ENCODE measurements at places on chromosomes 2 and 18. TPM values are rescaled to one million over a fixed set of nuclear protein-coding genes. Genes with fewer than 3 reads are reported as not detected.
A peak's percentile ranks its signal among the peaks of the same experiment; 100 is the strongest.

- DNase-seq = no peak
- H3K36me3 ChIP-seq = no peaks in the 10 kb centered on the region
- H3K4me3 ChIP-seq = no peak overlapping the region
- H3K27me3 ChIP-seq = no peaks in the 10 kb centered on the region
- no peak overlapping the region for H3K27ac ChIP-seq
These were observed 555.2 kb downstream of the DCDC2C start for GRCh38 chr2:4258563-4258962.

- peaks cover 21% of the 10 kb centered on the region for H3K4me1 ChIP-seq
- no peak overlapping the region for H3K4me3 ChIP-seq
- peak overlapping the region; percentile 79 for H3K27ac ChIP-seq
These were observed 471.9 kb upstream of the TNP1 start for GRCh38 chr2:217331523-217332416.

DNA sequence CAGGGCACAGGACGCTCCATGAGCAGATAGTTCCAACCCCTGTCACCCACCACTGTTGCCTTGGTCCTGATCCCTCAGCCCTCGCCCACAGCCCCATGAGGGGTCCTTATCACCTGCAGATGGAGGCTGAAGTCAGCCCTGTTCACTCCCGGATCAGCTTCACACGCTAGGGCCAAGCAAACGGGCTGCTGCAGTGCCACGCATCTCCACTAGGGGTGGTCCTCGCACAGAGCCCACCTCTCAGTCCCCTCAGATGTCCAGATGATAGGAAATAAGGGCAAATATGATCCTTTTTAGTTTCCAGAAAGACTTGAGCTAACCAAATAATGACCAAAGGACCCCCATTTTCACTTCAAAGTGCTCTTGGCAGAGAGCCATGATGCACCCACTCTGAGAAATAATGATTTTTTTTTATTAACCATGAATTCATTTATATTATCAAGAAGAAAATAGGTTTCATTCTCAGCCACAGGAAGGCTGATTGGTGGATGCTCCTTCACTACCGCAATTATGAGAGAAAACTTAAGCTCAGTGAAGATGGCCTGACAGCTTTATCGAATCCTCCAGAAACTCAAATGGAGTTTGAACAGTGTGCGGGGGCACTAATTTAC, 71.9 kb upstream of the KLHL29 start:
- no peak overlapping the region for H3K4me3 ChIP-seq
- no peak overlapping the region for H3K27ac ChIP-seq
- DNase-seq = peak; percentile 34
- H3K27me3 ChIP-seq = peaks cover 8% of the 10 kb centered on the region
- no peaks in the 10 kb centered on the region for H3K4me1 ChIP-seq

DNA sequence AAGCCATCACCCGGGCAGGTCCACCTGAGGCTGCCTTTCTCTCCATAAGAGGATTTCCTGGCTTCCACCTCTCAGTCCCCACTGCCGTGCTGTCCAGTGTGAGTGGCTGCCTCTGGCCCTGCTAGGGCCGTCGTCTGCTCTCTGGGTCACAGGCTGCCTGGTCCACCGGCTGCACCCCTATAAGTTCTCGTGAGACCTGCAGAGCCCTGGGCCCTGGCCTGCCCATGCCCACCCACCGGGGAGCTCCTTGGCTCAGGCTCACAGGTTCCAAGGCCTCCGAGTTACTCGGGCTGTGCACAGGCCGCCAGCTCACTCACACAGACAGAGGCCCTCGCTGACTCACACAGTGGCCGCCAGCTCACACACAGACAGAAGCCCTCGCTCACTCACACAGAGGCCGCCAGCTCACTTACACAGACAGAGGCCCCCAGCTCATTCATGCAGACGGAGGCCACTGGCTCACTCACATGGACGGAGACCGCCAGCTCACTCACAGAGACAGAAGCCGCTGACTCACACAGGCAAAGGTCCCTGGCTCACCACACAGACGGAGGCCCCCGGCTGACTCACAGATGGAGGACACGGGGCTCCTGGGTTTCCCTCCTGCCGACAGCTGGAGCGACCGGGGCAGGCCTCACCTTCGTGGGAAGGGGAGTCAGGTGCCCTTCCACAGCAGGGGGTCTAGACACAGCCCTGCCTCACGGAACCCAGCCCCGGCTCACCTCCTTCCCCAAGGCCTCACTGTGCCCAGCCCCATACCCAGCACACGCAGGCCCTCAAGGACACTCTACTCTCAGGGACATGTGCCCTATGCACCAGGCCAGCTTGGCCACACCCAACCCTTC, 334.1 kb upstream of the MYT1L start:
- H3K27me3 ChIP-seq = no peaks in the 10 kb centered on the region
- no peak overlapping the region for H3K27ac ChIP-seq
- no peaks in the 10 kb centered on the region for H3K4me1 ChIP-seq
- DNase-seq = peak; percentile 3
- no peaks in the 10 kb centered on the region for H3K36me3 ChIP-seq
- no peak overlapping the region for H3K4me3 ChIP-seq

DNA sequence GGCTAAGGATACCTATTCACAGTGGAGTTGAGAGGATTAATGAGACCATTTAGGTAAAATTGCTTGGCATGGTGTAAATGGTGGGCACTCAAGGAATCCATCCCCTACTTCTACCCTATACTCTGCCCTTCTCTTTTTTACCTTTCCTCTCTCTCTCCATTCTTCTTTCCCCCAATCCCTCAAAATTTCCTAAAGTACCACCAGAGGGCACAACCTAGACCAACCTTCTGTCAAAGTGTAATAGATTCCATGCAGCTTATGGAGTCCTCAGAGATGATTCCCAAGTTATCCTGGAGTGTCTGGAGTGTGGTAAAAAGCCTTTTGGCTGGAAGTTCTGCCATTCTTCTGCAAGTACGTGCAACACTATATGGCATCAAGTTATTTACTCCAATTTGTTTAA, 33.0 kb upstream of the CCDC195 start:
- H3K27me3 ChIP-seq = no peaks in the 10 kb centered on the region
- peaks cover 8% of the 10 kb centered on the region for H3K4me1 ChIP-seq
- H3K27ac ChIP-seq = no peak overlapping the region
- H3K4me3 ChIP-seq = no peak overlapping the region
- DNase-seq = peak; percentile 20

DNA sequence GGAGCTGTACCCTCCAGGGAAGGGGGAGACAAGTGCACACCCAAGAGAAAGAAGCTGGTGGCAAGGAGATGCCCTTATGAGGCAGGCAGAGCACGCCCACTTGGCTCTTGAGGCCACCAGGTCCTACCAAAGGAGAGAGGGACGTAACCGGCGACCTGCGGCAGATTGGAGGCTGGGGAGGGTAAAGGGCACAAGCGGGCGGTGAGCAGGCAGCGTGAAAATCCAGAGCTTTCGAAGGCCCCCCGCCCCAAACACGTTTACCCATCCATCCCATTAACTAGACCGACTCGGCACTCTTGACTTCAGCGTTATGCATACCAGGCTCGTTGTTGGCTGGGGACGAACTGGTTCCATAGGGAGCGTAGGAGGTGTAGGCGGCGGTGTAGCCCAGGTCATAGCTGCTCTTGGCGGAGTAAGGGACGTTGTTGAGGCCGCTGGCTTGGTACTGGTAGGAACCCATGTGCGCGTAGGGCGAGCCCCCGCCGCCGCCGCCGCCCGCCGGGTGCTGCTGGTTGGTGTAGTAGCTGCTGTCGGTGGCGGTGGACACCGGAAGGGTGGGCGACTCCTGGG, 794 bp downstream of the DLX2 start:
- H3K36me3 ChIP-seq = no peaks in the 10 kb centered on the region
- peak overlapping the region; percentile 37 for H3K4me3 ChIP-seq
- H3K27ac ChIP-seq = no peak overlapping the region
- H3K4me1 ChIP-seq = peaks cover 24% of the 10 kb centered on the region
- H3K27me3 ChIP-seq = peaks cover 99% of the 10 kb centered on the region

GRCh38 chr2:197926673-197927072, 122.3 kb downstream of the PLCL1 start:
- H3K4me3 ChIP-seq = no peak overlapping the region
- H3K36me3 ChIP-seq = no peaks in the 10 kb centered on the region
- H3K4me1 ChIP-seq = peaks cover 11% of the 10 kb centered on the region
- H3K27me3 ChIP-seq = peaks cover 17% of the 10 kb centered on the region
- DNase-seq = no peak

DNA sequence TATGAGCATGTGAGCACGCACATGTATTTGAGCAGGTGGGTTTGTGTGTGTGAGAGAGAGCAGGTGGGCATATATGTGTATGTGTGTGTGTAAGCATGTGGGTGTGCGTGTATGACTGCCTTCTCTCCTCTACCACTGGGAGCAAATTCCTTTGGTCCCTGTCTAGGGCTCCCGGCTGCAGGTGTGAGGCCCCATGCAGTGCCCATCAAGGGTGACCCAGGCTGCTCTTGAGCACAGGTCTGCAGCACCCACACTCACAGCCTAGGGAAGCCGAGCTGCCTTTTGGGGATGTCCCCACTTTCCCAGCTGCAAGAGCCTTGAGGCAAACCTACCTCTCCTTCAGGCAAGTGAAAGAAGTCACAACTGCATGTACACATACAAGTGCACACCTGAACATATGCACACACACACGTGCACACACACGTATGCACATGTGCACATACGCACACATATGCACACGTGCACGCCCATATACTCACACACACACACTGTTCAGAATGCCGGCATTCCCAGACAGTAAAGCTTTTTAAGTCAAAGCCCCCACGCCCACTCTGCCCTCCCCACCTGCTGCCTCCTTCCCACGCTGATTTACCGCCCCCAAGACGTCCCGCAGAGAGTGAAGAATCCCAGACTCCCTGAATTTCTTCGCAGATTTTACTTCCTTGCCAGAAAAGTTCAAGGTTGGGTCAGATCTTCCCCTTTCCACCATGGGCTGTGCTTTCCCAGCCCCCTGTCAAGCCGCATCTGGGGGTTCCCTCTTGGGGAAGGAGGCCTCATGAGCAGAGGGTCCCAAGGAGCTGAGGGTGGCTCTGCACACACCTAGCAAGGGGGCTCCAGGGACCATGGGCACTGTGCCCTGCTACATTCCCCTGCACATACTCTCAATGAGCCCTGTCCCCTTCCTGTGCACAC, 170.6 kb downstream of the TWIST2 start:
- no peaks in the 10 kb centered on the region for H3K27me3 ChIP-seq
- no peak for DNase-seq
- H3K4me3 ChIP-seq = no peak overlapping the region
- H3K36me3 ChIP-seq = no peaks in the 10 kb centered on the region
- no peak overlapping the region for H3K27ac ChIP-seq
- no peaks in the 10 kb centered on the region for H3K4me1 ChIP-seq

GRCh38 chr18:955384-956066, 50.9 kb downstream of the ADCYAP1 start:
- H3K4me3 ChIP-seq = no peak overlapping the region
- H3K27me3 ChIP-seq = no peaks in the 10 kb centered on the region
- DNase-seq = no peak
- no peaks in the 10 kb centered on the region for H3K36me3 ChIP-seq
- no peaks in the 10 kb centered on the region for H3K4me1 ChIP-seq

DNA sequence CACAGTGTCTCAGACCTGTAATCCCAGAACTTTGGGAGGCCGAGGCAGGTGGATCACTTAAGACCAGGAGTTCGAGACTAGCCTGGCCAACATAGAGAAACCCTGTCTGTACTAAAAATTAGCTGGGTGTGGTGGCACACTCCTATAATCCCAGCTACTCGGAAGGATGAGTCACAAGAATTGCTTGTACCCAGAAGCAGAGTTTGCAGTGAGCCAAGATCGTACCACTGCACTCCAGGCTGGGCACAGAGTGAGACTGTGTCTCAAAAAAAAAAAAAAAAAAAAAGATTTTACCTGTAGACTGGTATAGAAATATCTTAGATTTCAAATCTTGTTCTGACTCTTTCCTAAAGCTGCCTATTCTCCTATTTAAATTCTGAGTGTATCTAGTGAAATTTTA, 7.2 kb upstream of the KLHL29 start:
- no peak overlapping the region for H3K27ac ChIP-seq
- H3K4me3 ChIP-seq = no peak overlapping the region
- DNase-seq = no peak

DNA sequence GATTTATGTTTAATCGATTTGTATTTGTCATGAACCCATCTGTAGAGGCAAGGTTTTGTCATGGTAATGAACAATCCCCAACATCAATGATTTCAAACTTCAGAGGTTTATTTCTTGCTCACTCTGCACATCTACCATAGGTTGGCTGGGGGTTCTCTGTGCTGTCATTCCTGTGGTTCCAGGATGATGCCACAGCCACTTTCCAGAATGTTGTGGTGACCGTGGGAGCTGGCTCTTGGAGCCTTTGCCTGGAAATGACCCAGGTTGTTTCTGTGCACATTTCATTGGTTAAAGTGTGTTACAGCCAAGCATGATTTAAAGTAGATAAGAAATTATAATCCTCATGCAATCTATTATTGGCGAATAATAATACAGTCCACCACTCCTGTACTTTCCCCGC, 28.2 kb upstream of the EPAS1 start:
- DNase-seq = no peak
- no peak overlapping the region for H3K27ac ChIP-seq
- H3K4me1 ChIP-seq = no peaks in the 10 kb centered on the region
- no peak overlapping the region for H3K4me3 ChIP-seq
- H3K27me3 ChIP-seq = no peaks in the 10 kb centered on the region
- no peaks in the 10 kb centered on the region for H3K36me3 ChIP-seq

GRCh38 chr18:48320639-48320945, 88.6 kb downstream of the ZBTB7C start:
- H3K27me3 ChIP-seq = no peaks in the 10 kb centered on the region
- no peak for DNase-seq
- H3K36me3 ChIP-seq = no peaks in the 10 kb centered on the region
- H3K4me3 ChIP-seq = no peak overlapping the region

GRCh38 chr2:215870986-215871385, 142.4 kb downstream of the MREG start:
- DNase-seq = no peak
- H3K27me3 ChIP-seq = no peaks in the 10 kb centered on the region
- no peak overlapping the region for H3K27ac ChIP-seq
- no peaks in the 10 kb centered on the region for H3K4me1 ChIP-seq
- no peaks in the 10 kb centered on the region for H3K36me3 ChIP-seq

- DNase-seq = peak; percentile 15
- H3K36me3 ChIP-seq = no peaks in the 10 kb centered on the region
- no peak overlapping the region for H3K4me3 ChIP-seq
- H3K27ac ChIP-seq = no peak overlapping the region
- H3K27me3 ChIP-seq = no peaks in the 10 kb centered on the region
These were observed 11.9 kb upstream of the IGFBP2 start for GRCh38 chr2:216621292-216621691.

- no peak overlapping the region for H3K27ac ChIP-seq
- no peak for DNase-seq
- no peak overlapping the region for H3K4me3 ChIP-seq
- no peaks in the 10 kb centered on the region for H3K4me1 ChIP-seq
- H3K36me3 ChIP-seq = peaks cover 11% of the 10 kb centered on the region
These were observed 106.4 kb downstream of the ZAP70 start for GRCh38 chr2:97819754-97820153.

The SERPINB10 gene
- not detected for total RNA-seq

The DSG4 gene
- not detected for total RNA-seq

The ASXL3 gene
- 8.0 TPM for total RNA-seq

The TEKT4 gene
- not detected for total RNA-seq

The G6PC2 gene
- not detected for total RNA-seq

The SCN1A gene
- total RNA-seq = under 0.01 TPM

The RAPGEF4 gene
- total RNA-seq = 21.2 TPM

The ESCO1 gene
- total RNA-seq = 18.3 TPM

The LCT gene
- total RNA-seq = not detected

The NTSR2 gene
- total RNA-seq = not detected

Data from cardiac muscle cell (in vitro differentiated cells and primary cell).